Stimulated activated CD4-positive, alpha-beta T cell treated with anti-CD3 and anti-CD28 coated beads, Interleukin-1b, Interleukin-23, amount 100 ng/mL, for 1 hour (primary cell): ENCODE measurements at places on chromosomes 1 and 21.

DNA sequence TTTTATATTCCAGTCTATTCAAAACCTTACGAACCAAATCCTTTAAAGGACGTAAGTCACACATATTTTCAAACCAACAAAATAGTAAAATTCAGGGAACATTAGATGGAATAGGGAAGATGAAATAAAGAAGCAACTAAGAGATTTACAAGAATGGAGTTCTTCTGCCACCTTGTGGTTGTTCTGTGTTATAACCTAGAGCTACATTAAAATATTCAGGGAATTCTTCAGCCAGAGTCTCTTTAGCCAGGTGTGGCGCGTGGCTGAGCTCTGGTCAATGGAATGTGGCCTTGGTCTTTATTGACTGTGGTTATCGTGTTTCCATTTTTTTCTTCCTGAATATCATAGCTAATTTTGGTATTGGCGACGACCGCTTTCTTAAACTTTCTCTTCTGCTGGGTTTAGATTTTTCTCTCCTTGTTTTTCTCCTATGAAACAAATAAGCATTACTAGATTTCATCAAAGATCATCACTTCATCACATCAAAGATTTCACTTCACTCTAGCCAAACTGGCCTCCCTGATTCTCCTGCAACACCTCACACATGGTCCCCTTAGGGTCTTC lies 221.3 kb downstream of the MRPL39 start:
- no peak for DNase-seq

GRCh38 chr1:62325681-62326080 lies 6.4 kb upstream of the KANK4 start:
- DNase-seq, result no peak

- DNase-seq, result no peak
These were observed 44.4 kb downstream of the CFHR5 start for GRCh38 chr1:197021716-197022115.

DNA sequence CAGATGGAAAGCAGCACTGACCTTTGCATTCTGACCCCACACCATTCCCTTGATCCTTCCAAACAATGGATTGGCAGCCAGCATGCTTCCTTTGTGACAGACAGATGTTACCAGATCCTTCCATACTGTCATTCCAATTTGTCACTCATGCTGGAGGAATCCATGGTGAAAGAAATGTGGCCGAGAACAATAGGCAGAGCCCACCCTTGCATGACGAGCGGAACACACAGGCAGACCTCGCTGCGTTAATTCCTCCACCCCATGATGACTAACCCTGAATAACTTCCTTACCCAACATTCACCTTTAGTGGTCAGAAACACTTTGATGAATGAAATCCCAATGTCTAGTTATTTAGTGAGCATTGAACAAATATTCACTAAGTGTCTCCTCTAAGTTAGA lies 45.1 kb downstream of the PDPN start:
- no peak for DNase-seq

DNA sequence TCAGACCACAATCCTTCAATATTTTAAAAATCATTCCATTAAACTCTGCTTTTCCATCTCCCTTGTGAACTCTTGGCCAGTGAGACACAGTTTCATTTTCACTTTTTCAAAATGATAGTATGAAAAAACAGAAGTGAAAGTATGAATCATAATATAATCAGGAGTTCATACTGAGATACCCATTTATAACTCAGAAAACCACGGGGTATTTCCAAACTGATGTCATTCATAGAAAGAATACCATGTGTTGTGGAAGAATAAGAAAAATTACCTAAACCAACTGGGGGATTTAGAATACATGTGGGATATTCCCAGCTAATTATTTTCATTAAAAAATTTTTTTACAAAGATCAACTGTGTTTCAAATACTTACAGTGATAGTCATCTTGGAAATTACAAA lies 149.9 kb downstream of the MRPL39 start:
- DNase-seq, result no peak

GRCh38 chr1:187261637-187262036 lies 432.9 kb downstream of the PLA2G4A start:
- DNase-seq, result no peak

DNA sequence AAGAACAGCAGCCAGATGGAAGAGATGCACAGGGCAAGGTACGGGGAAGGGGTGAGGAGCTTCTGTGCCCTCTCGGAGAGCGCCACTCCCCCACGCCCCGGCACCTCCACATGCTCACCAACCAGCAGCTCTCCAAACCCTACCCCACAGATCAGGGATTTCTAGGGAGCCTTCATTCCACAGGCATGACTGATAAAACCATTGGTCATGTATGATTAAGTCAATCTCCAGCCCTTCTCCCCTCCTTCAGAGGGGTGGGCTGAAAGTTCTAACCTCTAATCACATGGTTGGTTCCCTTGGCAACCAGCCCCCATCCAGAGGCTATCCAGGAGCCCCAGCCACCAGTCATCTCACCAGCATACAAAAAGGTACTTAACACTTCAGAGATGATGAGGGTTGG lies 144.7 kb downstream of the TGFBR3 start:
- DNase-seq, result no peak

DNA sequence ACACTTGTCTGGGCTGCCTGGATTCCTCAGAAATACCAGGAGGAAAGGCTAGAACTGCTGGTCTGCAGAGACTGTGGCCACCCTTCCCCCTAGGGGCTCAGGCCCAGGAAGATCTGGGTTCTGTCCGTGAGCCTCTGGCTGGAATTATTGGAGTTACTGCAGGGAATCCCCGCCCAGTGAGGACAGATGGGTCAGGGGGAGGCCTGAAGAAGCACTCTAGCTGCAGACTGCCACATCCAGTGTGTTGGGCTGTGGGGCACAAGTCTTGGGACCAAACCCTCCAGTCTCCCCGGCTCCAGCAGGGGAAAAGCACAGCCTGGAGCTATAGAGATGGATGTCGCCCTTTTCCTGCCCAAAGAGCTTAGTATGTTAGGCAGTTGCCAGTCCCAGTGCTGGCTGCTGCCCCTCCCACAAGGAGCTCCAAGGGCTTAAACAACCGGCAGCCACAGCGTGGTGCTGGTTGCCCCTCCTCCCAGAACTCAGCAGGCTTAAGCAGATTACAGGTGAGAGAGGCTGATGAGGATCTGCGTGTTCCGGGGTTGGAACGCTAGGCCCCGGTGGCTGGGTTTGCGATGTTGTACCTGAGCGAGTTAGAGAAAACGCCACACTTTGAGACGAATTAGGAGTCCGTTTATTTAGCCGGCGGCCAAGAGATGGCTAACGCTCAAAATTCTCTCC lies 255.5 kb upstream of the LRRC7 start:
- DNase-seq, result no peak

GRCh38 chr1:228768355-228769000 lies 33.2 kb downstream of the RHOU start:
- DNase-seq, result no peak

DNA sequence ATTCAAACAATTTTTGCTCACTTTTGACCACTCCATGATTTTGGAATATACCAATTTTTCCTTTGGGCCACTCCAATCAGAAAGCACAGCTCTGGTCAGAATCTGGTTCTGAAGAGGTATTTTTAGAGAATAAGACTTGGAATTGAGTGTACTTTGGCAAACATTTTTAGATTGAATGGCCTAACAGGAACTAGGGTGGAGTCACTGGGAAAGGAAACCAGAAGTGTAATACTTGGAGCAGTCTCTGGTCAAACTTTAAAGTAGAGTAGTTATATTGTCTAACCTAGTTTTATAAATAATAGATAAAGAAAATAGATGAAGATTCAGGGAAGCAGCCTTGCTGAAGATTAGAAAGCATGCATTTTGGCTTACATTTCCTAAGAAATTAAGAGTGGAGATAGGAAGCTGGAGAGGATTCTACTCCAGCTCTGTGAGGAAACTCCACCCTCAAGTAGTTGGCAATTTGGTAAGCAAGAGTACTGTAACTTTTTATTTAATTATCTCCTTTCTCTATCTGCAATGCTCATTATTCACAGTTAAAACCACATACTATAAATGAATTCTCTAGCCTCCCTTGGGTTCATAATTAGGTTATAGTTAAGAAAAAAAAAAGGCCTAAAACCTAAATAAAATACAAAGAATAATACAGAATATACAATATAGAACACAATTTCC lies 15.8 kb downstream of the STIL start:
- no peak for DNase-seq

DNA sequence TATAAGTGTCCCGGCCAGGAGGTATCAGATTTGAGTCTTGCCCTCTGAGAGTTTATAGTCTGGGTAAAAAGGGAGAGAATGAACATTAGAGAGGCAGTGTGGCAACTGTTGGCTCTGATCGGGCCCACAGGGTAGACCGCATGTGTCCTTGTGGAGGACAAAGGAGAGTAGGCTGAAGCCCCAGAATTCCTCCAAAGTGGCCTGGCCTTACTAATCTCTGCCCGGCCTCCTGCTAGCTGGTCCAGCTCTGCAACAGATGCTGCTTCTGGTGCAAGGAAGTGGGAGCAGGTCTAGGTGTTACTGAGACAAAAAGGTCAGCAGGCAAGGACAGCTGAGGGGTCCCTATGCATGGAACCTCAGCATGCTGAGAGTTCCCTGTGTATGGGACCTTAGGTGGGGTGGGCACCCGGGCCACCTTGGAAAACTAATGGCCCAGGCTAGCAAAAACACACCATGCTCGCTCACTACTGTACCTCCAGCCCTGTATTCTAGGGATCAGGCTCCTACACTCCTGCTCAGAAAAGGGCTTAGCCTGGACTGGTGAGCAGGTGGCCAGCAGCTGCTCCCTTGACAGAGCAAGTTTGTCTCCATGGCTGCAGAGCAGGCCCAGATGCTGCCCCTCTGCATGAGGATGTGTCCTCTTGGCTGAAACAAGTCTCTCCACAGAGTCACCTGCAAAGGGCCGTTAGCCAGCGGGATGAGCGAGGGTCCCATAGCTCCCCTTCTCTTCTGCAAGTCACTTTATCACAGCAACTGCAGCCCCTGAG lies 30.3 kb upstream of the RGS16 start:
- DNase-seq, result no peak

DNA sequence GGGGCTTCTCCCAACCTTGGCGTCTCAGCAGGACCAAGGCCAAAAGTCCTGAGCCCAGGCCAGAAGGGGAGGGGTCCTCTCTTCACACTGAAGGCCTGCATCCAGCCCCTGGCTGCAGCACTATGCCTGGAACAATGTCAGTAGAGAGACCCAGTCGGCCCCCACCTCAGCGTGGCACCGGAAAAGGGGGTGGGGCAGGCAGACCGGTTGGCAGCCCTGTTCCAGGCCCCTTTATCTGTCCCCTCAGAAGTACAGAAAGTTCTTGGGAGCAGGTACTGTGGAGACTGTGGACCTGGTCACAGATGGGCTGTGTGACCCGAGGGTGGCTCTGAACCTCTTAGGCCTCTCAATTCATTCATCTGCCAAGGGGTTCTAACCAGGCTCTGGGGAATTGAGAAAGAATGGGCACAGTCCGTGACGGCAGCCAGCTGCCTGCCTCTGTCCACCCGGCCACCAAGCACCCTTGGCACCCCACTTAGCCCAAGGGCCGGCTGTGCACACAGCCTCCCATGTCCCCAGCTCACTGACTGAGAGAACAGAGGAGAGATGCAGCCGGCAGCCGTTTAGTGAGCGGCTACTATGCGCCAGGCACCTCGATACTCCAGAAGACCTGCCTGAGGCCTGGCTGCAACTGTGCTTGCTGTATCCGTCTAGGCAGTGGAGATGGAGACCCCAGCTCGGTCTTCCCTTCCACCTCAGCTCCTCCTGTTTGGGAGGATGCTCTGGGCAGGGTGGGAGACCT lies 23.9 kb downstream of the RUNX3 start:
- no peak for DNase-seq

- no peak for DNase-seq
These were observed 4.6 kb downstream of the MIB2 start for GRCh38 chr1:1619917-1620361.

GRCh38 chr1:55685560-55685959 lies 470.4 kb upstream of the USP24 start:
- no peak for DNase-seq

GRCh38 chr1:40599926-40600325 lies 65.6 kb downstream of the RIMS3 start:
- DNase-seq, result no peak

GRCh38 chr1:220564216-220564615 lies 36.3 kb downstream of the MARK1 start:
- no peak for DNase-seq

- no peak for DNase-seq
These were observed 46.8 kb upstream of the BARHL2 start for GRCh38 chr1:90763930-90764329.

DNA sequence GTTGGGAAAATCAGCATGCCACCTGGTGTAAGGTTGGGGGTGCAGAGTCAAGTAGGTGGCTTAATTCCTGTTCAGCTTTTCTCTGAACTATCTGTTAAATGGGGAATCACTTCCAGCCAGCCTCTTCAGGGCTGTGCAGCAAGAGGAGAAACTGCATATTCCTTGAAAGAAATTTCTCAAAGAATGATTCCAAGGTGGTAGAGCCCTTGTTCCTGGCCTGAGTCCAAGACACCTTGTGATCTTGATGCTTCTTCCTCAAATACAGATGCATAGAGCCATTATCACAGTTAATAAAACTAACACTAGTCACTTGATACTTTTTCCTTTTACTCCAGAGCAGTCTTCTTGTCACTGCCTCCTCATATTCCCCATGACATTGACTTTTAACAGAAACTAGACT lies 5.2 kb downstream of the TXLNA start:
- DNase-seq, result no peak

DNA sequence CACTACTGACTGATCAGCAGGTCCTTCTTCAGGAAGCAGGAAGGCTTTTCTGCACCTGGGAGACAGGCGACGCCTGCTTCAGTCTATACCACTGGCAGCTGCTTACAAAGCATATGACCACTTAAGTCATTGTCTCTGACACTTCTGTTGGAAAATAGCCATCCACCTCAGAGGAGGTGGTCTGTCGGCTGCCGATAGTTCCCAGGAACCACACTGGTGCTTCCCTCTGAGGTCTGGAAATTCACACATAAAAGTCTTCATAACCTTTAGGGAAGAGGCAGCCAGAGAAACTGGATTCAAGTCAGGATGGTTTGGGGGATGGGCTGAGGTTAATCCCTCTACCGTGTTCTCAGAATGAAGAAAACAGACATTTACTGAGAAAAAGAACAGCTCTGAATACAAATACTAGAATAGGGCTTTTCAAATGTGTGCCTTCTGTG lies 15.6 kb upstream of the SRP9 start:
- DNase-seq, result no peak

DNA sequence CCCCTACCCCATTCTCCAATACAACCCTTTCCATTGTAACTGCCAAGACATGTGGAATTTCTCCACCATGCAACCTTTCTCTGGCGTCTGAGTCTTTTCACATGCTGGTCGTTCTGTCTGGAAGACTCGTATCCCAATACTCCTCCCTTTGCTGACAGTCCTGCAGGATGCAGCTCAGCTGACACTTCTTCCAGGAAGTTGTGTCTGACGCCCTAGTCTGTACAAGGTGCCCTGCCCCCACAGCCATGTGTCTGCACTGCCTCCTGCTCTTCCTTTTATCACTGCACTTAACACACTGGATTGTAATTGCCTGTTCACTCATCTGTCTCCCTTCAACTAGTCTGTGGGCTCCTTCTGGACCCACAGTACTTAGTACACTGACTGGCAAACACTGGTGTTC lies 188.0 kb downstream of the LMX1A start:
- DNase-seq, result no peak

- no peak for DNase-seq
These were observed 106.4 kb downstream of the HMGB4 start for GRCh38 chr1:33970148-33970825.
